NCI-H1105 (cell line): ENCODE measurements at places on chromosomes 11 and 22.

DNA sequence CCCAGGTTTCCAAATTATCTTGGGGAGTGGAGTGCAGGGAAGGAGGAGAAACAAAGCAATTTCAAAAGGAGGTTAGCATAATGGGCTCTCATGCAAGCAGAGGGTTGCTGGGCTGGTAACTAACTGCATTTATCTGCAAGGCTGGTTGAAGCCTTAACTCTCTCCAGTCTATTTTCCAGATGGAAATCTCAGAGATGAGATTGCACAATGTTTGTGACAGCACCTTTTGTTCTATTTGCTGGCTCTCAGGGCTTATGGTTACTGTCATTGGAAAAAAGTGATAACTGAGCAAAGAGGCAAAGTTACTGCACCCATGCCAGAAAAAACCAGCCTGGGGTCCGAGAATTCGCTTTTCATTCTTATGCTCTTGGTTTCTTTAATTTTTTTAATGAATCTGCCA, 33.2 kb downstream of the ABCC8 start:
- no peak for DNase-seq

GRCh38 chr11:65539744-65540289, 14.9 kb downstream of the SCYL1 start:
- peak; percentile 57 for DNase-seq

DNA sequence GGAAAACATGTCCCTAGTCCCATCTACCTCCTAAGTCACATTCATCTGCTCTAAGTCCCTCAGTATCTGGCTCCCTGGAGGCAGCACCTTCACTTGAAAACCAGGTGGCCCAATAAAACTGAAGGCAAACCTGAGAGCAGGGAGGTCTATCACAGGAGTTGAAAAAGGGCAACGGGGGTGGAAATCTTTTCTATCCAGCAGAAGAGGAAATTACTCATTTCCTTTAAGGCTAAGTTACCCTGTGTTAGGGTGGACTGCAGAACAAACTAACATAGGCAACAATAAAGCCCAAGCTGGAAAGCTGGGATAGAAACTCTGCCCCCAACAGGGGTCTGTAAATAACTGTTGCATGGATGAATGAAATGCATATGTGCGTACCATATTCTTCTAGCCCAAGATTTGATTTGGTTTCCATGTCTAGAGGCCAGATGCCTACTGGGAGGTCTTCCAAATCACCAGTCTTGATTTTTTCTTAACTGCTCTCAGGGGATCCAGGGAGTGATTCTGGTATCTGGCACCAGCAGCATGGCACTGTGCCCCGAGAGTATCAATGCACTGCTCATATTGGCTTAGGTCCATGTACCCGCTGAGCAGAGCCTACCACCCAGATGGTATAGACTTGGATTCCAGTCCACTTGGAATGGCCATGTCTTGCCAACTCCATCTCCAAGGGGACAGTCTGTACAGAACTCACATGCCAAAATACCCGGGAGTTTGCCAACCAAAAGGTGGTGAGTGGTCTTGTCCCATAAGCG, 350.0 kb upstream of the NCAM1 start:
- peak; percentile 37 for DNase-seq

- no peak for DNase-seq
Measured at GRCh38 chr11:73308961-73309919, 1.2 kb downstream of the ARHGEF17 start.

- DNase-seq, result no peak
Measured at GRCh38 chr11:59984368-59984767, 20.5 kb downstream of the OOSP4A start.

DNA sequence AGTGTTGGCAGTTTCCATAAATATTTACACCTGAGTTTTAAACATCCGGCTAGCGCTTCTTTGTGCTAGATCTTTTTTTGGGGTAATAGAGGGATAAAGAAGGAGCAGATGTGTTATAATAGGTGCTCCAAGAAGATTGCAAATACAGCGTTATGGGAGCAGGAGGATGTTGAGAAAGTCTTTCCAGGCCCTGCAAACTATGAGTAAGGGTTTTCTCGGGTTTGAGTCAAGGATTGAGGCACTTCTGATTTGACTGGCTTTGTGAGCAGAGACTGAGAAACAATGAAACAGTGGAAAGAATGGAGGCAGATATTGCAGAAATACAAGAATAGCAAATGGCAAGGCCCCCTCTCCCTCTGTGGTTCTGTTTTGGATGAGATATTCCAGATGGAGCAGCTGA, 155.0 kb upstream of the TIMP3 start:
- no peak for DNase-seq

GRCh38 chr11:115134926-115135325, 369.3 kb downstream of the CADM1 start:
- no peak for DNase-seq

- DNase-seq, result no peak
Measured at GRCh38 chr22:32733196-32733768, 68.2 kb upstream of the TIMP3 start.
